ENCODE measurements at places on chromosomes 1 and 21.
A peak's percentile ranks its signal among the peaks of the same experiment; 100 is the strongest.

- DNase-seq: no peak
These were observed 81.1 kb upstream of the SPATA6 start for GRCh38 chr1:48552903-48553606.

GRCh38 chr1:56644919-56645676, at the start of gene PRKAA2:
Gene PRKAA2, plus strand, starts transcription at chr1:56645314. Its CDS starts 74 bp downstream, at chr1:56645388.
- DNase-seq: no peak

DNA sequence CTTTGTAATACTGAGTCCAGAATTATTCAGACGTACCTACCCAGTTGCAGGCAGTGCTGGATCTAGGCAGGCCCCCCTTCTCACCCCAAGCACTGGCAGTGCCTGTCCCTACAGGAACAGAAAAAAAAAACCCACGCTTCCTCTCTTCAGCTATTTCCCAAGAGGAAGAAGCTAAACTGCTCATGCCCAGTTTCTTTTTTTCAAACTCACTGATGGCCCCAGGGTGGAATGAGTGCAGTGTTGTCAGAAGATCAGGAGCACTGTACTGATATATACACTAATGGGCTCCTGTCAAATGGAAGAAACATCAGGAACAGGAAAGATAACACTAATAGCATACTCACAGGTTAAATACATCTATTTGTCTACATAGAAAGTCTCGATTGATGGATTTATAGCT, 28.2 kb upstream of the DOCK7 start:
- no peak for DNase-seq

DNA sequence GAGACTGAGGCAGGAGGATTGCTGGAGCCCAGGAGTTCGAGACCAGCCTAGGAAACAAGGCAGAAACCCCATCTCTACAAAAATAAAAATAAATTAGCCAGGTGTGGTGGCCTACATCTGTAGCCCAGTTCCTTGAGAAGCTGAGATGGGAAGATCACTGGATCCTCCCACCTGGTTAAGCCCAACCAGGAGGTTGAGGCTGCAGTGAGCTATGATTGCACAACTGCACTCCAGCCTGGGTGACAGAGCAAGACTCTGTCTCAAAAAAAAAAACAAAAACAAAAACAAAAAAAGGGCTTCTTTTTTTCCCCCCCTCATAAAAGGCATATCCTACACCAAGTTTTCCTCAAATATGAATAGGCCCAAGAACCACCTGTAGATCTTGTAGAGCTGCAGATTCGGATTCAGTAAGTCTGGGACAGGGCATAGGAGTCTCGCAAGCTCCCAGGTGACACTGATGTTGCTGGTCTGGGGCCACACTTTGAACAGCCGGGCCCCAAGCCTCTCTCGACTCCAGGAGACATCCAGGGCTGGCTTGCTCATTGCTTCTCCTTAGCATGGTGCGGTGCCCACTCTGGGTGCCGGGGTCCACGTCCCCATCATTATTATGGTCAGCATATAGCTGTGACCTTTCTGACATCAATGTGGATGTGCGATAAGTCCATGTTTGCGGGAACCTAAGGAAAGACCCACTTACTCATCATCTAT, 22.1 kb upstream of the UMODL1 start:
- DNase-seq: no peak

DNA sequence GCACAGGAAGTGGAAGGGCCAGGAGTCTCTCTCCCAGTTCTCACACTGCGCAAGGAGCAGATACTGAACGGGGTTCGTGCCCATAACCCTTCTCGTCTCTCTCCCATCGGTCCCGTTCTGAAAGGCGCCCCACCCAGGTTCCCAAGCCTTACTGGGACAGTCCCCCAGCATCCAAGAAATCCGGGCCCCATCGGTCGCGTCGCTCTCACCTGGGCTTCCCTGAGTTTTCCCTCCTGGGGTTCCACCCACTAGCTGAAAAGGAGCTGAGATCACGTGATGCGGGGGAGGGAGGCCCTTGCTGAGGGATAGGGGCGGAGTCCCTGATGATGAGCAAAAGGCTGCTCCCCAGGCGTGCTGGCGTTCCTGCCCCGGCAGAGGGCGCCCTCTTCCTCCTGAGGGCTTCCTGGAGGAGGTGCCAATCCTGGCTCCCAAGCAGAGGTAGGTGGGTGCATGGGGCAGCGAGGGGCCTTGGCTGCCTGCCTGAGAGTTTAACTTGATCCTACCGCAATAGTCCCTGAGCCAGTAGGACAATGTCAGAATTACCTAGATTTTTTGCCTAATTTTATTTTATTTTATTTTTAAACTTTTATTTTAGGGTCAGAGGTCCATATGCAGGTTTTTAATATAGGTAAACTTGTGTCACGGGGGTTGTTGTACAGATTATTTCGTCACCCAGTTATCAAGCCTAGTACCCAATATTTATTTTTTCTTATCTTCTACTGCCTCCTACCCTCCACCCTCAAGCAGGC, at the start of gene SPOCD1:
Gene SPOCD1, minus strand, starts transcription at position 271 of the 749 bp plus-strand sequence. CDS start 689 bp downstream, outside the sequence.
- peak; percentile 71 for DNase-seq

DNA sequence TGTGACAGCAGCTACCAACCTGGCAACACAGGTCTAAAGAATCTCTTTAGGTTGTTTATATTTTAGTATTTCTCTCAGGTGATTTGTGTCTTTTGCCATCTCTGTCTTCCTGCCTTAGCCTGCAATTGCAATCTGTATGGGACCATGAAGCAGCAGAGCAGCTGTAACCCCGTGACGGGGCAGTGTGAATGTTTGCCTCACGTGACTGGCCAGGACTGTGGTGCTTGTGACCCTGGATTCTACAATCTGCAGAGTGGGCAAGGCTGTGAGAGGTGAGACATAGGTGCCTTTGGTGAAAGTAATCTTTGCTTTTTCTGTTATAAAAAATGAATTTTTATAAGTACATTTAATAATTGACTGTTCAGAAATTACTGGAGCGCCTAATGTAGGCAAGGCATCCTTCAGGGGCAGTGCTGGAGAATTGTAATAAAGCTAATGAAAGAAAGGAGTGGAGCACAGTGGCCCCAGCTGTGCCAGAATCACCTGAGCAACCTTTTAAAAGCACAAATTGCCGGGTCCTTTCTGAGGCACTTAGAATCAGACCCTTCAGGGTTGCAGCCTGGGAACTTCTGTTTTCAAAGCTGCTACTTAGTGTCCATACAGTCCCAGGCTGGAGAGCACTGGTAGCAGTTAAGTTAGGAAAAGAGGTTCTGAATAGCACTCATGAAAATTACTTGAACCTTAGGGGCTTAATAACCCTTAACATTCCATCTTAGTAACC, 60.6 kb upstream of the LAMC2 start:
- no peak for DNase-seq

DNA sequence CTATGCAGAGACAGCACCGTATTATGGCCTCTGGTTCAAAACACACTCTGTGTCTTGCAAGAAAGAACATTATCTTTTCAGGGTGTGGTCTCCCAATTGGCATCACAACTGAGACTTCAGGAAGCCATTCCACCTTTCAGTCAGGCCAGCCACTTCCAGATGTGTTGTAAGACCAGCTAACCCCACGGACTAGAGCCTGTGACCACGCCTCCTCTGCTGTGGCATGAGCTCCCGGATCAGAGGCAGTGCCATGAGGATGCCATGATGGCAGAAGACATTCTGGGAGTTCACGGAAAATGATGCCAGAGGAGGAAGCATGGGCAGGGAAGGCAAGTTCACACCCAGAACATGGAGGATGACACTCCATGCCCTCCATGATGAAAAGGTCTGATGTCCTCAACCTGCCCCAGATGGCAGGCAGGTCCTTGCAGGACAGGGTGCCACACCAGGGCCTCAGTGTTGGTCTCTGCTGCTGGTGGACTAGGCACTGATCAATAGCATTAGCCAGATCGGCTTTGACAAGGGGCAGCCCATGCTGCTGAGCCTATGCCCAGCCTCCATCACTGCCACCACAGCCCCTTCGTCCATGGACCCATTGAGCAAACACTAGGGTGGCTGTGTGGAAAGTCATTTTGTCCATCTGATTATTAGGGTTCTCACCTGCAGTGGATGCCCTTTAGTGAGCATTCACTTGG, 341.6 kb downstream of the MATN1 start:
- no peak for DNase-seq

- no peak for DNase-seq
These were observed at the start of gene SH3BGR for GRCh38 chr21:39451332-39452206. Gene SH3BGR, plus strand, starts transcription at chr21:39451970. Its CDS starts 127 bp downstream, at chr21:39452097.

GRCh38 chr1:165055581-165055980, 300.9 kb downstream of the LMX1A start:
- no peak for DNase-seq

GRCh38 chr1:94926915-94927404, at the start of gene CNN3:
Gene CNN3, minus strand, starts transcription at chr1:94927110. Its CDS starts 216 bp downstream, at chr1:94926894.
- no peak for DNase-seq

DNA sequence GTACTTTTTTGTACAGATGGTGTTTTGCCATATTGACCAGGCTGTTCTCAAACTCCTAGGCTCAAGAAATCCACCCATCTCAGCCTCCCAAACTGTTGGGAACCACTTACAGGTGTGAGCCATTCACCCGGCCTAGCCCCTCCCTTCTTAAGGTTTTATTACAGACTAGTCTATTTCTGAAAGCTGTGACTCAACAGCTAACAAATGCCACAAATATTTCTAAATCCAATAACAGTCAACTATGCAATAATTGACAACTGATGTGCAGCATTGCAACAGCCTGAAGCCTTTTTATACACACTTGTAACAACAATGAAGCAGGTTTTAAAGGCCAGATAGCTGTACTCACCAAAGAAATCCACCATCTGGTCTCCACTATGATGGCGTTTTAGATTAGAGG, 51.4 kb downstream of the GRIK1 start:
- DNase-seq: no peak

- DNase-seq: no peak
These were observed 75.0 kb upstream of the GUCA2A start for GRCh38 chr1:42239555-42239954.

GRCh38 chr1:17757426-17757825, 2.3 kb downstream of the ACTL8 start:
- peak; percentile 30 for DNase-seq

DNA sequence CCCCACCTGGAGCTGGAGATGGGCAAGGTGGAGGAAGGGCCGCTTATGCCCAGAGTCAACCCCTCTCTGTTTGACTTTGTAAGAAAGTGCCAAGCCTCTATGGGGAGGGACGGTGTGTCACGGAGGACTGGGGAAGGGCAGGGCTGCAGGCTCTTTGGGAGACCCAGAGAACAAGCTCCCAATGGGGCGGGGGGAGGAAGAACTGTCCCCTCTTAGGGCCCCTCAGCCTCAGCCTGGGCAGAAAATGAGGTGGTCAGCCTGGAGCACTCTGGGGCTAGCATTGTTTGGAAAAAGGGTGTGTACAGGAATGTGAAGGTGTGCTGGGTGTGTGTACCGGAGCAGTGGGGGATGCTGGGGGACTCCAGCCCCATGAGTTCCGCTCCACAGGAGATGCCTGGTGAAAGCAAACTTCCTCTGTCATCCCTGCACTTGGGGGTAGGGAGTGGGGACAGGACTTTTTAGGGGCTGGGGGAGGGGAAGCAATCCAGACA, 1.2 kb upstream of the INAVA start:
- no peak for DNase-seq

GRCh38 chr1:78075621-78076020, 29.9 kb downstream of the GIPC2 start:
- no peak for DNase-seq

- DNase-seq: no peak
These were observed 125.8 kb upstream of the HOOK1 start for GRCh38 chr1:59688976-59689375.

GRCh38 chr1:22364764-22365163, 86.9 kb upstream of the ZBTB40 start:
- no peak for DNase-seq

- no peak for DNase-seq
These were observed 21.7 kb downstream of the LHX4 start for GRCh38 chr1:180251526-180252305.

- no peak for DNase-seq
These were observed 15.6 kb upstream of the THEM4 start for GRCh38 chr1:151924691-151925587.

DNA sequence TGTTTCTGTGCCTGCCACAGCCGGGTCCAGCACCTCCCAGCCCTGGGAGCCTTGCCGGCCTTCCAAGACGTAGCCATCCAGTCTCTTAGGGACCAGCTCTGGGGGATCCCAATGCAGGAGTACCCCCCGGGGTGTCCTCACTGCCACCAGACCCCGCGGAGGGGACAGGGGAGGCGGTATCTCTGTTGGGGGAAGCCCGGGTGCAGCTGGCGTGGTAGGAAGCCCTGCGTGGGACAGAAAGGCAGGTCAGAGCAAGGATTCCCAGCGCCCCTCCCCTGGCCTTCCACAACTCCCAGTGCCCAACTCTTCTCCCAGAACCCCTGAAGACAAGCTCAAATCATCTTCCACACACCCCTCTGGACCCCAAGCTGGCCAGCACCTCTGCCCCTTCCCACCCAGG, 4.9 kb upstream of the TAGLN2 start:
- DNase-seq: no peak

- no peak for DNase-seq
These were observed 2.8 kb upstream of the NGF start for GRCh38 chr1:115340879-115341278.

GRCh38 chr1:43438006-43438405, 15.7 kb downstream of the HYI start:
- DNase-seq: no peak

DNA sequence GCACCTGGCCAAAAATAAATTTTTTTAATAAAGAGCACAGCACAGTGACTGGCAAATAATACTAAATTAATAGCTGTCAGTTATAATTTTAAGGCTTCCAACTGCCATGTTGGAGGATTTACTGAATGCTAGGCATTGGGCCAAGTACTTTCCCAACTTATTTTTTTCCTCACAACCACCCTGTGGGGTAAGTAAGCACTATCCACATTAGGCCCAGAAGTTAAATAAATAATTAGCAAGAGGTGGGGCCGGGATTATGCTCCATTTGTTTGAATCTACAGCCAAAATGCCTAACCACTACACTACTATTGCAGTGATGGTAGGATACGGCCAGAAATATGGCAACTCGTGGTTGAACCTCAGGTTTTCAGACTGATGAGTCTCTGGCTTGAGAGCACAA, 4.6 kb upstream of the TRNAU1AP start:
- no peak for DNase-seq

DNA sequence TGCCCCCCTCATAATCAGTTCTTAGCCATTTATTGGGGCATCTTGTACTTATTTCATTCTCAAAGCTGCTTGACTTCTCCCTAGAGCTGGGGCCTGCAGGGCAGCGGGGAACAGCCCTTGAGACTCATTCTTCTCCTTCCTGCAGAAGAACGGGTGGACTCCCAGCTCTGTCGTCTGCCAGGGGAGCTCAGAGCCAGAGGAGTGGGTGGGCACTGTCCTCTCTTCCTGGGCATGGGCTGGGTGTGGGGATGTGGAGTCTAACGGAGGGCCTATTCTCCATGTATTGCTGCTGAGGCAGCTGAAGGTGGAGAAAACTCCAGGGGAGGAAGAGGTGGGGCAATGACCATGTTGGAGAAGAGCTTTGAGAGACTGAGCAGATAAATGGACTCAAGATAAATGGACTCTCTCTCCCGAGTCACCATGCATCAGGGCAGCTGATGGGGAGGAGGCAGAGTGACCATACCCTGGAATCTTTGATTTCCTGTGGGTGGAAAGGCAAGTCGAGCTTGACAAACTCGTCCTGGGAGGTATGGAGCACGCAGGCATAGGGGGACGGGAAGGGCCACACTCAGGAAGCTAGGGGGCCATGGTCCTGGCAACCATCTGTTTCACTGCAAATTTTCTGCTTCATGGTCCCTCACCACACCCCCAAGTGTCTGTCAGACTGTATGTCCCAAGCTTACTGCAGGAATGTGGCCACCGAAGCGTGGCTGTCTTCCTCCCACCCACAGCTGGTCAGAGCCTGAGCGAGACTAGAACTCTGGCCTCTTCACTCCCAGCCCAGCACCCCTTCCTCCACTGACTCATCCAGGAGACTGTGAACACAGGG, 56.9 kb upstream of the ATP2B4 start:
- DNase-seq: no peak

- no peak for DNase-seq
These were observed 61.3 kb downstream of the ASTN1 start for GRCh38 chr1:177103005-177103852.
